Gastrocnemius medialis (tissue), 4 donors: ENCODE measurements at places on chromosomes 6 and 20. TPM values are rescaled to one million over a fixed set of nuclear protein-coding genes. Genes with fewer than 3 reads are reported as not detected.

DNA sequence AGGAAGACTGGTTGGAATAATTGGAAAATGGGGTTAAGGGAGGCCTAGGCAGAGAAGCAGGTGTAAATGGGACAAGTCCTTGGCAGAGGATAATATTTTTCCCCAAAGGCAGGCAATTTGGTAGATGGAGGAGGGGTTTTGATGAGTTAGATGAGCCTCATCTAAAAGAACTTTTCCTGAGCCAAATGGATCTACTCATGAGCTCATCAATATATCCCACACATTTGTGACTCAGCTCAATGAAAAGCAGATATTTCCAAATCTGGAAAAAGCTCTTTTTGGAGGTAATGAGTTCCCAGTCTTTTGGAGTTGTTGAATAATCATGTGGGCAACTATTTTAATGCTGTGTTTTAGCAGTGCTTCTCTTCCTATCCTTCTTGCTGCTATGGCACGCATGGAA lies 685.5 kb upstream of the CITED2 start:
- no peaks in the 10 kb centered on the region for H3K36me3 ChIP-seq
- no peaks in the 10 kb centered on the region for H3K27me3 ChIP-seq
- H3K27ac ChIP-seq = no peak overlapping the region

DNA sequence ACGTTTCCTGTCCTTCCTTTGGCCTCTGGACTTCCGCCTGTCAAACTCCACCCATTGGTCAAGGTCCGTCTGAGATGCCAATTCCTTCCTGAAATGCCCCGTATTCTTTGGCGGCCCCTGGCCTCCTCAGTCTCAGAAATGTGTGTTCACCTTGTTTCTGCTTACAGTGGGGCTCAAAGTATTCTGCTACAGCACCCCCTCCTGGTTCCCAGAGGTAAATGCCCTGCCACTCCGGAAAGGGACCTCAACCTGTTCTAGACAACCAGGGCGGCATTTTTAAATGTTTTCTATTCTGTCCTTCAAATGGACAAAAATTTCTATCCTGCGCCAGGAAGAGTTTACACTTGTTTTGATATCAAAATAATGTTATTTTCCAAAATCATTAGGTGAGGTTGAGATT lies 12.1 kb upstream of the PAX1 start:
- no peak overlapping the region for H3K4me3 ChIP-seq
- no peak overlapping the region for H3K27ac ChIP-seq
- no peaks in the 10 kb centered on the region for H3K36me3 ChIP-seq
- no peaks in the 10 kb centered on the region for H3K4me1 ChIP-seq

DNA sequence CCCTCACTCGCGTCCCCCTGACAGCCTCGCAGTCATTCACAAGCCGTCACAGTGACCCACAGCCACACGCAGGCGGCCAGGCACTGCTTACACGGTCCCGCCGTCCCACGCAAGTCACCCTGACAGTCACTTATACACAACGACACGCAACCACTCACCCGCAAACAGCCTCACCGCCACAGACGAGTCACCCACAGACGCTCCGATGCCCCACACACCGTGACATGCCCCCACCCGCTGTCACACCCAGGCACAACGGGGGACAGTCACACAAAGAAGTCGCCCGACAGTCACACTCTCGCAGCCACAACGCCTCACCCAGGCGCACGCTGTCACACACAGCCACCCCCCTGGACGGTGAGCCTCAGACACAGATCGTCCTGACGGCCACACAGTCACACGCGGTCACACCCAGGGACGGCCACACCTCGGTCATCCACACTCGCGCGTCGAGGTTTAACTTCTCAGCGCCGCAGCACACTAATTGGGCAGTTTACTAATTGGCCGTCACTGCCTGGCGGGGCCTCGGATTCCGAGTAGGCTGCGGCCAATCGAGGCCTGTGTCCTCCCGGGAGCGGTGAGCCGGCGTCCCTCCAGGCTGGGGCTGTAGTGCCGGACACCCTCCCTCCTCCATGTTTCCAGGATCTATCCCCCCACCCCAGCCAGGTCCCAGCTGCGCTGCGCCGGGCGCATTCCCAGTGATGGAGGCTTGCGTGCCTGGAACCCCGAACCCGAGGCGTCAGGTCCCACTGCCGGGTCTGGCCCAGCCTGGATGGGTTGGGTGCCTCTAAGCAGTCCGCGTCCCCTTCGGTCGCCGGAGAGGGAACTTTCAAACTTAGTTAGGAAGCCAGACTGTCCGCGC lies 790 bp downstream of the TOX2 start:
- DNase-seq = no peak
- peak overlapping the region; percentile 29 for H3K4me3 ChIP-seq
- no peak overlapping the region for H3K27ac ChIP-seq

Gene OR2H2
- not detected for total RNA-seq

DNA sequence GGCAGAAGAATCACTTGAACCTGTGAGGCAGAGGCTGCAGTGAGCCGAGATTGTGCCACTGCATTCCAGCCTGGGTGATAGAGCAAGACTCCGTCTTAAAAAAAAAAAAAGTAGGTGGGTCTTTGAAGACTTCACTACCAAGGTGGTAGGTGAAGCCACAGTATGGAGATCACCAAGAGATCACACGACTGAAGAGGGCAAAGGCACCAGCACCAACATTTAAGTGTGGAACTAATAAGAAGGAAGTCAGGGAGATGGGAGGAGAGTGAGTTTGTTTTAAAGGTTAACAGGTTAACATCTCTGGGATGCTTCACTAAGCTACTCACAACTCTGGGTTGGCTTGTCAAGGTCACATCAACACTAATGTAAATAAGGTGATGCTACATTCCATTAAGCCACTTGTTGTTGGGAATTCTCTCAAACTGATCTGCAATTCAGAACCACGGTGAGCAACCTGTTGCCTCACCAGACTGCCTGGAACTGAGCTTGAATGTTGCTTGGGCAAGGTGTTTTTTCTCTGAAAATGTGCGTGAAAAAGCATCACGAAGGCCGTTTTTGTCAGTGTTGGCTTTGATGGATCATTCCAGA lies 48.7 kb downstream of the KCTD20 start:
- no peak overlapping the region for H3K27ac ChIP-seq
- H3K36me3 ChIP-seq = no peaks in the 10 kb centered on the region
- no peak overlapping the region for H3K4me3 ChIP-seq
- no peak for DNase-seq
- no peaks in the 10 kb centered on the region for H3K27me3 ChIP-seq
